ENCODE measurements at places on chromosomes 11 and 22. TPM values are rescaled to one million over a fixed set of nuclear protein-coding genes. Genes with fewer than 3 reads are reported as not detected.

GNAZ gene
- 0.21 TPM for total RNA-seq

CAVIN3 gene
- total RNA-seq: 1.0 TPM

- DNase-seq: no peak
- H3K27ac ChIP-seq: no peak overlapping the region
- no peaks in the 10 kb centered on the region for H3K36me3 ChIP-seq
- peaks cover 5% of the 10 kb centered on the region for H3K4me1 ChIP-seq
- H3K4me3 ChIP-seq: no peak overlapping the region
These were observed 12.2 kb downstream of the MRGPRD start for GRCh38 chr11:68968306-68969250.

GRCh38 chr11:11978792-11979487, 29.5 kb downstream of the DKK3 start:
- no peaks in the 10 kb centered on the region for H3K36me3 ChIP-seq
- H3K27ac ChIP-seq: no peak overlapping the region
- H3K27me3 ChIP-seq: no peaks in the 10 kb centered on the region
- DNase-seq: no peak

DNA sequence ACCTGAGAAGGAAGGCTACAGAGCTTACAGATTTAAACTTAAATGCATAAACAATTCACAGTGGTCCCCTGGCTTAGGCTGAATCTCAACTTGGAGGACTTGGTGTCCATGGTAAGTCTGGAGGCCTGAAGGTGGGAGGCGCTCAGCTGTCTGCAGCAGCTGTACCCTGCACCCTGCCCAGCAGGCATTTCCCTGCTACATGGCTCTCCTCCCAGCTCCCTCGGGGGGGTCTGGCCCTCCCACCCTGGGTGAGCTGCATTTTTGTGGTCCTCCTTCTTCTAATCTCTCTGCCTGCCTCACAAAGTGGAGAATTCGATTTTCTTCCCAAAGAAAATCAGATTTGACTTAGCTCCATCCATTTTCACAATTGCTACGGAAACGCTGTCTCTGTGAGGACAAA, 273.2 kb downstream of the KIRREL3 start:
- H3K27ac ChIP-seq: no peak overlapping the region
- no peaks in the 10 kb centered on the region for H3K36me3 ChIP-seq
- no peak for DNase-seq

All from activated CD8-positive, alpha-beta T cell treated with anti-CD3 and anti-CD28 coated beads, Interleukin-2, amount 10 ng/mL, durations not matched to agents 7 days and 5 days (primary cell).